ENCODE measurements at places on chromosomes 7 and 10.

DNA sequence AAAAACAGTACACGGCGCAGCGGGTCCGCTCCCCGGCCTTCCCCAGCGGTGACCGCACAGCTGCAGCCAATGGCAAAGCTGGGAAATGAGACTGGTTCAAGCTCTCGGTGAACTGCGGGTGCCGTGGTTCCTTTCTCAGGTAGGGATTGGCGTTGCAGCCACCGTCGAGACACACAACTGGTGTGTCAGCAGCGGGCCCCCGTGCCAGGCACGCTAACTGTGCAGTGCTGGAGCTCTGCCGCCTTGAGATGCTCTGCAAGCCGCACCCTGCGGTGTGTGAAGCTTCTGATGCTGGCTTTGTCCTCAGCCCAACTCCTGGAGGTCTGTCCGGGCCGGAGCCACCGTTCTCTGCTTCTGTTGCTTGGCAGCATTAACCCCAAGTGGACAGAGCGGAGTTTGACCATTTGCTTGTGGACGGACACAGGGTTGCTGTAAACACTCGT is 20.6 kb upstream of the NKX6-2 start:
- no peak for DNase-seq

- no peak for DNase-seq
Observed at GRCh38 chr7:41182782-41183181, 520.1 kb downstream of the INHBA start.

DNA sequence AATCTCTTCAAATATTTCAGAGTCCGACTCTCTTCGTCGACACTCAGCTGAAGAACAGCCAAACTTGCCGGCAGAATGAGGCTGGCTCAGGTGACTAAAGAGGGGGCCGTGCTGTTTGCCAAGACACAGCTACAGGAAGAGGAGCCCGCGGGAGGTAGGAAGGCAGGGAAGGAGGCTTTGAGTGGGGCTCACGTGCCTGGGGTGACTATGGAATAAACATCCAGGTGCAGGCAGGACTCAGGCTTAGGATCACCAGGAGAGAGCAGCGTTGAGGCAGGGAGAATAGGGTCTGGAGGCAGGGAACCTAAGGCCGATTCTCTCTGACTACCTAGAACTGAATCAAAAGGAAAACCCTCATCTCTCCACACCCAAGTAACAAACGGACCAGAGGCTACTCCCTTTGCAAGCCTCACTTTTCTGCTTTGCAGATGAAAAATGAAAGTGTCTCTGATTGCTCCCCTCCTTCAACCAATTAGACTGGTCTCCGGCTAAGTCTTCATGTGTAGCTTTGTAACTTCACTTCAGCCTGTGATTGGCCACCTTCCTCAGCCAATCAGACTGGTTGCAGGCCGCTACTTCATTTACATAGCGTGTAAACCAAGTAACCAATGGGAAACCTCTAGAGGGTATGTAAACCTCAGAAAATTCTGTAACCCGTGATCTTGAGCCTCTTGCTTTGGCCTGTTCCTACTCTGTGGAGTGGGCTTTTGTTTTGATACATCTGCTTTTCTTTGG is 19.7 kb upstream of the BNIP3 start:
- DNase-seq, result peak; percentile 44

DNA sequence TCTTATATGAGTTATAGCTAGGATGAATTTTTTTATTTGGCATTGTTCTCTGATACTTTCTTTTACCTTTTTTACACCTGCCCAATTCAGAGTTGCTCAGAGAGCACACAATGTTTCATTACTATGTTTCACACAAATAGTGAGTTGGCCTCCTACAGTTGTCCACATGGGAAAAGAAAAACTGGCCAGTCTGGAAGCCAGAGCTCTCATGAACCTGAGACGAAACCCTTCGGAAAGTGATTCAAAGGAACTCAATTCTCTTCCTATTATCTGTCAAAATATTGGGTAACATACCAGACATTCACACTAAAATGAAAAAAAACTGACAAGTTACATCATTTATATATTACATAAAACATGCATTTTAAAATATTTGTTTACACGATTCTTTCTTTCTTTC is 15.3 kb downstream of the SCRN1 start:
- no peak for DNase-seq

DNA sequence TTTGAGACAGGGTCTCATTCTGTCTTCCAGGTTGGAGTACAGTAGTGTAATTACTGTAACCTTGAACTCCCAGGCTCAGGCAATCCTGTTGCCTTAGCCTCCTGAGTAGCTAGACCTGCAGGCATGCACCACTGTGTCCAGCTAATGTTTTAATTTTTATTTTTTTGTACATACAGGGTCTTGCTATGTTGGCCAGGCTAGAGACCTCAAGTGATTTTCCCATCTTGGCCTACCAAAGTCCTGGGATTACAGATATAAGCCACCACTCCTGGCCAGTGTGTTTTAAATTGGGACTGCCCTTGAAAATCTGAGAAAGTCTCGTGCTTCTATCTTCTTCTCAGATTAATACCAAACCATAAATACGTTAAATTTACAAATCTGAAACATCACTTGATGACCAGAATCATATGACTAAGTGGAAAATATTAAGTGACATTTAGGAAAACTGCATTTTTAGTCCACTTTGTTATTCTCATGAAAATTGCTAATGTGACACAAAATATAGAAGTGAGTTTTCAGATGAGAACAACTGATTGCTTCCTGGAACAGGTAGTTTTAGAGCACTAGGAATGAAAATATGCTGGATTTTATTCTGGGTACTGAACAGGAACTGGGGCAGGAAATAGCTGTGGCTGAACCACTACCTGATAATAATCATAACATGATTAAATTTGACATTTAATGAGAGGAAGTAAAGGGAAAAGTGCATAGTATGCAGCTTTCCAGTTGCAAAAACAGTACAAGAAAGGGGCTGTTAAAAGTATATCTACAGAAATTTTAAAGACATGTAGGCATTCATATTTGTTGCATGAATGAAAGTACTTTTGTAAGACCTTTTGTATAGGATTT is 4.2 kb downstream of the PHTF2 start:
- no peak for DNase-seq

DNA sequence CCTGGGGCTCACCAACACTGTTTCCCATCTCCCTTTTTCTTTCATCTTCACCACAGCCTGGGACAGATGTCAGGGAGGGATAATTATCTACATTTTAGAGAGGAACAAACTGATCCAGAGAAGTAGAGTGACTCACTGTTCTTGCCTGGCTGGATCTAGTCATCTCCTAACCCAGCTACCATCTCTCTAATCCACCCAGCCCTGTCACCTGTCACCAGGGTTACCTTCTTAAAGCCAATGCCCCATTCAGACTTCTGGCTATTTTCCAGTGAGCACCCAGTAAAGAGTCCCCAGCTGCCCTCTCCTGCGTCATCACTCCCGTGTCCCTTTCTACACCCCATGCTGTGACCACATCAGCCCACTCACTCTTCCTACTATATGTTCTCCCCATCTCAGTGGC is 68.4 kb upstream of the DUSP5 start:
- no peak for DNase-seq

GRCh38 chr7:15921576-15921975 is 235.1 kb upstream of the MEOX2 start:
- peak; percentile 31 for DNase-seq

GRCh38 chr10:78309536-78310237 is 276.0 kb downstream of the RPS24 start:
- DNase-seq, result no peak

DNA sequence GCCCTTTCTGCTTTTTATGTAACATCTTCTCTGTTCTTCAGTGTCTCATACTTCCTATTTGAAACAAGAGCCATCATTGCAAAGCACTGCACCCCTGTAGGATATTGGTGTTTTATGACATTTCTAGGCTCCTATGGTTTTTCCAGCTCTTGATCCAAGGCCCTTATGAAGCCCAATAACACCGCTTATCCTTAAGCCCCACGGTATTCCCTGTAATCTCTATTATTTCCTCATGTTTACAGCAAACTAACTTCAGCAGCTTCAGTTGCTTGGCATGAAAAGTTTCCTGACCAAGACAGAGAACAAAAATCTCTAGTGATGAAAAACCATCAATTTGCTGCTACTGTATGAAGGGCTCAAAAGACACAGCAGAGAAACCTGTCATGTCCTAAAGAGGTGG is 34.1 kb upstream of the TES start:
- DNase-seq, result no peak

GRCh38 chr7:44434201-44434600 is 56.3 kb downstream of the NUDCD3 start:
- no peak for DNase-seq

GRCh38 chr10:103583871-103584215 is 90.3 kb downstream of the NEURL1 start:
- no peak for DNase-seq

- no peak for DNase-seq
Observed at GRCh38 chr7:117123311-117123926, 170.1 kb downstream of the ST7 start.

DNA sequence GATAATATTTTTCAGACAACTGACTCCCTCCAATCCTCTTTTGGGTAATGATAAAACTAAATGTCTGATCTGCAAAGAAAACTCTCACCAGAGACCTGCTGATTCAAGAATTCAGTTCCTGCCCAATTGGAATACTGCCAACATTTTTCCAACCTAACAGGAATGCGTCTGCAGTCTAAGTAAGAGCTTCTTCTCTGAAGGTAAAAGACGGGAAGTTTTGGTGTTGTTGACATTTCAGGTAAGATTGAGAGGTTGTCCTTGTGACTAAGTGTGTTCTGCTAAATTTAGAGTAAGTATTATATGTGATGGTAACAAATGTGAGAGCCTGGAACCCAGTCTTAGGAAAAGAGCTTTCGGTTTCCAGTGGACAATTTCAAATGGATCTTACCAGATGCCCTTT is 17.6 kb downstream of the IFIT5 start:
- no peak for DNase-seq

- no peak for DNase-seq
Observed at GRCh38 chr7:71198887-71199286, 66.9 kb downstream of the GALNT17 start.

- peak; percentile 10 for DNase-seq
Observed at GRCh38 chr7:111650456-111650999, 88.2 kb upstream of the IMMP2L start.

DNA sequence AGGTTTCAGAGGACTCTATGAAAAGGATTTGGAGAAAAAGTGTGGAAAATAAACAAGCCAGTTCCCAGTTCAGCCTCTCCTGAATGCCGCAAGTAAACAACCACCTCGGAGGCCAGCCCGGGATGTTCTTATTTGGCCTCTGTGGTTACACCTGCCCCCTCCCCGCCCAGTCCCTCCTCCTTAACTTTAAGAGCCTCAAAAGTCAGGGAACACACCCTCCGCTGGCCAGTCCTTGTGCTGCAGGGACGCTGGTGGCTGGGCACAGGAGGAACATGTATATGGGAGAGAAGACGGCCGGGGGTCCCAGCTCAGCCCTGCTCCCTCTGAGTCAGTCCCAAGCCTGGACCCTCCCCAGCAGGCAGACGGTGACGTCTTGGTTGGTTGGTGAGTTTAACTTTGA is 6.1 kb downstream of the CHST3 start:
- no peak for DNase-seq

- DNase-seq, result no peak
Observed at GRCh38 chr10:13871776-13872175, 285.0 kb downstream of the PRPF18 start.

DNA sequence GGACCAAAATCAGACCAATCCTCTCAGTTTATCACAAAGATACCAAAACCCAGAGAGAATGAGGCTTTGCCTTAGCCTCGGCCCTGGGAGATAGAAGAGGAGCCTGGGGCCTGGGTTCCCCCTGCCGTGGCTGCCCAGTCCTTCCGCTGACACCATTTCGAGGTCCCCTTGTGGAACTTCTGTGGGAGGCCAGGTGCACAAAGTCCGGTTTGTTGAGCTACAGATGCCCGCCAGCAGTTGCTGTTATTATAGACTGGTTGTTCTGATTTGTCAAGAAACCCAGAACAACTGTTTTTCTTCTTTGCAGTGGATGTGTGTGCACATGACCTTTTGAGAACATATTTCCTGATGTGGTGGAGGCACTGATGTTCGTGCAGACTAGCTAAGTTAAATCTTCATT is 47.6 kb downstream of the CUX1 start:
- DNase-seq, result no peak

DNA sequence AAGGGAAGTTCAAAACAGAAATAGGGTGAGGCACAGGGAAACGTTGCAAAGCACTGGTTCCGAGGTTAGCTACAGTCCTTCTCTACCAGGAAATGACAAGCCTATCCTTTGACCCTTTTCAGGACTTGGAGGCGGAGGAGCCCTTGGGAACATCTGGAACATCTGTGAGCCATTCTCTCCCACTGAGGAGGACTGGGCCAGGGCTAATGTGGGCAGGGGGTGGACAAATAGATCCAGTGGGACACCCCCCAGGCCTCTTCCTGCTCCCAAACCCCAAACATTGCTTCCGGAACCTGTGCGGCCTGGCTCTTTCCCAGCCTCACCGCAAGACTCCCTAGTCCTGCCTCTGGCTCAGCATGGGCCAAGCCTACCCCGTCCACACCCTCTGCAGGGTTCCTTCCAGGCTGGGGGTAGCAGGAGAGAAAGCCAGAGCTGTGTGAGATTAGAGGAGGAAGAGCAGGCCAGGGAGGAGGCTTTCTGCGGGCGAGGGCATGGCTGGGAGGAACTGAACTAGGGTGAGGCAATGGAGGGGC is 36.5 kb downstream of the GHRHR start:
- no peak for DNase-seq

- DNase-seq, result no peak
Observed at GRCh38 chr7:144069953-144070352, 342 bp downstream of the OR2A25 start.

DNA sequence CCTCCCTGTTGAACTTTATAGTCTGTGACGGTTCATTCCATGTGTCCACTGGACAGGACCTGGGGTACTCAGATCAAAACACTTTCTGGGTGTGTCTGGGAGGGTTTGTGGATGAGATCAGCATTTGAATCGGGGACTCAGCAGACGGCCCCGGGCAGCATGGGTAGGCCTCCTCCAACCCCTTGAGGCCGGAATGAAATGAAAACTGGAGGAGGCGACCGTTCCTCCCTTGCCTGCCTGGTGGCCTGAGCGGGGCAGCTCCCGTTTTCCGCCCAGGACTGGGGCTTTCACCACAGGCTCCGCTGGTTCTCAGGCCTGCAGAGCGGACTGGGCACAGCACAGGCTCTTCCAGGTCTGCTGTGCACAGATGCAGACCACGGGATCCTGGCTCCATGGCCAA is 247.7 kb downstream of the MAD1L1 start:
- no peak for DNase-seq

GRCh38 chr7:19621740-19622139 is 87.1 kb downstream of the POLR1F start:
- DNase-seq, result peak; percentile 13

- peak; percentile 26 for DNase-seq
Observed at GRCh38 chr10:20254078-20254477, 437.8 kb downstream of the PLXDC2 start.

DNA sequence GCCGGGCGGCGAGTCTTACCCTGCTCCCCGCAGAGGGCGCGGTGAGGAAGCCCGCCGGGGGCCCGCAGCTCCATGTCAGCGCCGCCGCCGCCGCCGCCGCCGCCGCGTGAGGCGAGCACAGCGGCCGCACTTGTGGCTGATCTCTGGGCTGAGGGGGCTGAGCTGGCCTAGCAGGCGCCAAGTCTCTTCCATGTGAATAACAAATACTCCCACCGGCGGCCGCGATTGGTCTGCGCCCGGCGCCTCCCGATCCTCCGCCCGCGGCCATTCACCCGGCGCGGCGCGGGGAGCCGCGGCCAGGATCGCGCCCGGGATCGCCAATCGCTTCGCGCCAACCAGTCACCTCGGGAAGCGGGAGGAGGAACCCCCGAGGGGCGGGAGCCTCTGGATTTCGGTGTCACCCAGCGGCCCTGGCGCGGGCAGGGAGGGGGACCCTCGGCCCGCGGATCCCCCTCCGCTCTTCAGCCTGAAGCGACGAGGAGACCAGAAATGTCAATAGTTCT is at the start of gene GRM8:
TSS of gene GRM8 (minus strand) at position 164 of the 503 bp plus-strand sequence.
- DNase-seq, result no peak

Measured in stromal cell of bone marrow (primary cell).